ENCODE measurements at places on chromosomes 4 and X.

DNA sequence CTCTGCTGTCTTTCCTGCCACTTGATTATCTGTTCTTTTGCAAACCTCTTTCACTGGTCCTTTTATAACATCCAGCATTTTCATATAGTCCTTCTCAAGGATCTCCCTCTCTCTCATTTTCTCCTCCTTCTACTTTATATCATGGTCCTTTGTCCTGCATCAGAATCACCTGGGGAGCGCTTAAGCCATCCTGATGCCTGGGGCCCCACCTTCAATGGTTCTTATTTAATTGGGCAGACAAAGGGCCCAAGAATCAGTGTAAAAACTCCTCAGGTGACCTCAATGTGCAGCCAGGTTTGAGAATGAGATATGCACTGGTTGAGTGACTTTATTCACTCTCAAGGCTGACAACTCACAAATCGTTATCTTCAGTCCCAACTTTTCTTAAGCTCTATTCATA, 283.9 kb downstream of the UNC5C start:
- no peak for DNase-seq

GRCh38 chr4:94533405-94534223, 81.9 kb downstream of the PDLIM5 start:
- no peak for DNase-seq

GRCh38 chr4:18138076-18138665, 116.6 kb upstream of the LCORL start:
- DNase-seq: no peak

GRCh38 chr4:19748519-19749479, 502.9 kb upstream of the SLIT2 start:
- DNase-seq: peak; percentile 62

GRCh38 chr4:8365951-8366350, 74.6 kb downstream of the ACOX3 start:
- no peak for DNase-seq

DNA sequence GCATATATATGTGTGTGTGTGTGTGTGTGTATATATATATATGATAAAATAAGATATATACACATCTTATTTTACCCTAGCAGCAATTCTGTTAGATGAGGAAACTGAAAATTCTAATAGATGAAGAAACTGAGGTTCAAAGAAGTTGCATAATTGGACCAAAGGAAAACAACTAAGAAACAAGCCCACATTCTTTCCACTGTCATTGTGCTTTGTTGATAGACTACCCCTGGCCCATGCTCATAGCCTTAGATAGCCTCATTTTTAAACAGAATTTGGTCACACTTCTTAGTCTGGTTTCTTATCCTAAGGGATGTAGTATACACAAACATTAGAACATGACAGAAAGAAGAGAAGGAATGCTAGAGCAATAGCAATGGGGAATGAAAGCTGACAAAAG, 138.8 kb downstream of the NDST3 start:
- DNase-seq: no peak

DNA sequence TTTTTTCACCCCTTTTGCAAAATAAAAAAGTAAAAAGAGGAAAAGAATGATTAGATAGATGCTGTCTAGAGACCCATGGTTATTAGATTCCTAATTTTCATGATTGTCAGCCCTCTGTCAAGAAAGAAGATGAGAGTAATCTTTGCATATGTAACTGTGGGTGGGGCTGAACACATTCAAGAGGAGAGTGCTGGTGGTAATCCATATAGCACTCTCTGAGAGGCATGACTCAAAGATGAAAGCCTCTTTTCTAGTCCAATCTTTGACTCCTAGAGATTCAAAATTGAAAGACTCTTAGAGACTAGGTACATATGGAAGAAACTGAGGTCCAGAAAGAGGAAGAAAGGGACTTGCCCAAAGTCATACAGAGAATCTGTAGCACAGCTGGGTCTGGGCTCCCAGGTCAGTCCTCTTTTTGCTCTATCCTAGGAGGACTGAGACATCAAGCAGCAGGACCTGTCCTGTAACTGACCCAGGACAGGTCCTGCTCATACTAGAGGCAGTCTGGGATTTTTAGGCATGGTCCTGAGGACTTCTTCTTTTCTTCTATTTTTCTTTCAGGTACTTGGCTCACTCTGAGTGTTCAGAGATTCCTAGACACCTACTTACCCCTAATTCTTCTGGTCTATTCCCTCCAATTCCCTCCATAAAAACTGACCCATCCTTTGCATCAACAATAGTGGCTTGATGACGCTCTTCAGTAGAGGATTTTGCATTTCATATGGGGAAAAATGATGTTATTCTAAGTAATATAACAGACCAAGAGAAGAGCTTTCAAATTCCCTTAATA, 23.8 kb downstream of the VSIG4 start:
- DNase-seq: no peak

DNA sequence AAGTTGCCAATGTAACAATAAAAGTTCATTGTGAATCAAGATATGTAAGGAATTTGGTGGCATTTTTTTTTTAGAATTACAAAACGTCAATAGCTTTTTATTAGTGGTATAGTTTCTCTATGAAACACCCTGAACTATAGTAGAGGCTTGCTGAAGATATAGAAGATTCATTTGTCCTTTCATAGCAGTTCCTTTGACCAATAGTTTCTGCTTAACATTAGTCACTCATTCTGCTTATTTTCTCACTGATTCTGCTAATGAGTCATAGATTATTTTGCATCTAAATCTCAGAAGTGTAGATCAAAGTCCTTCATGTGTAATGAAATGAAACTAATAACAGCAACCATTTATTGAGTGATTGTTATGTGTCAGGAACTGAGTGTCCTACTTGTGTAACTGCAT, 205.0 kb upstream of the TET2 start:
- no peak for DNase-seq

DNA sequence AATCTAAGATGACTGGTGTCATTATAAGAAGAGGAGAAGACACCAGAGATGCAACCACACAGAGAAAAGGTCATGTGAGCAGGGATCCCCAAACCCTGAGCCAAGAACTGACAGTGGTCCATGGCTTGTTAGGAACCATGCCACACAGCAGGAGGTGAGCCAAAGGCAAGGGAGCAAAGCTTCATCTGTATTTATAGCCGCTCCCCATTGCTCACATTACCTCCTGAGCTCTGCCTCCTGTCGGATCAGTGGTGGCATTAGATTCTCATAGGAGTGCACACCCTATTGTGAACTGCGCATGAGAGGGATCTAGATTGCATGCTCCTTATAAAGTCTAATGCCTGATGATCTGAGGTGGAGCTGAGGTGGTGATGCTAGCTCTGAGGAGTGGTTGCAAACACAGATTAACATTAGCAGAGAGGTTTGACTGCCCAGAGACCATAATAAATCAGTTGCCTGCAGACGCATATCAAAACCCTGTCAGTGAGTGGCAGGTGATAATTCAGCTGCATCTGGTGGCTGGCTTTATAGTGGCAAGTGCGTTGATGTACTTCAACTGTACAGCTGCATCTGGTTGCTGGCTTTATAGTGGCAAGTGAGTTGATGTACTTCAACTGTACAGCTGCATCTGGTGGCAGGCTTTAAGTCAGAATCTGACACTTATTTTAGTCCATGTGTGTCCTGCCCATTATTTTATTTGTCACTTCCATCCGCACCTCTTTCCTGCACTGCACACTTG, 19.8 kb upstream of the CXCL2 start:
- no peak for DNase-seq

- no peak for DNase-seq
Observed at GRCh38 chrX:129932821-129933321, 26.9 kb downstream of the UTP14A start.

DNA sequence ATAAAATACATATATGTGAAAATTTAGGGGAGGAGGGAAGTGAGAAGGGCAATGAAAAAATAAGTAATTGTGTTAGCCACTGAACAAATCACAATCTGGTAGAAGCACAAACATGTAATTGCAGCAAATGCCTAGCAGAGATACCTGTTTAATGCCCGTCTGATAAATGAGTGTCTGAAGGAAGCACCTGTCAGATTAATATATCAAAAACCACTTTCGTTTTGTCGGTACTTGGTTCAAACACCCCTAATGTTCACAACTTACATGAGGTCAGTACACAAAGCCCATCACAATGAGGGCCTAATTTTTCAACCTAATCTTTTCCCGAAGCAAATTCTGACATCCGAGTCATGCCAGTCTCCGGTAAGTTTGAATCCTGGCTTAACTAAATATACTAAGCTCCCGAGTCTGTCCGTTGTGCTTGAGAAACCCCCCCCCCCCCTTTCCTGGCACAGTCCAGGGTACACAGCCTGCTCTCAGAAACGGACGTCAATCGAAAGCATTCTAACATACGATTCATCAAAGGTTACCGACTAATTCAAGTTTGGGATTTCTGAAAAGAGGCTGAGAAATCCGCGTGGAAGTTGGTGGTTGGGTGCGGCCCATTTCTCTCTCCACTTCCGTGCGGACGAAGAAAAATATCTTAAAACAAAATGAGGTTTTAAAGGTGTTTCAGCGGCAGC, 758 bp downstream of the SDAD1 start:
- no peak for DNase-seq

DNA sequence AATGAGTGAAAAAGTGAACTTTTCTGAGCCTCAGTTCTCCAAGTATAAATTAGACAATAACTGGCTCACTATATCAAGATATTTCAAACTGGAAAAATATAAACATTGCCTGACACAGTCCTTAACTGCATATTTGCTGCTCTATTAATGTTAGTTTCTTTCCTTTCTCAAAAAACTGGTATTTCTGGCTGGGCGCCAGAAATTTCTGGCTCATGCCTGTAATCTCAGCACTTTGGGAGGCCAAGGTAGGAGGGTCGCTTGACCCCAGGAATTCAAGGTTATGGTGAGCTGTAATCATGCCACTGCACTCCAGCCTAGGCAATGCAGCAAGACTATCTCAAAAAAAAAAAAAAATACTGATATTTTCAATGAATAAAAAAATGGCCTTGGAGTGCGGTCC, 227.0 kb downstream of the MAGEB17 start:
- no peak for DNase-seq

- DNase-seq: no peak
Observed at GRCh38 chr4:145791988-145792387, 112.0 kb downstream of the C4orf51 start.

DNA sequence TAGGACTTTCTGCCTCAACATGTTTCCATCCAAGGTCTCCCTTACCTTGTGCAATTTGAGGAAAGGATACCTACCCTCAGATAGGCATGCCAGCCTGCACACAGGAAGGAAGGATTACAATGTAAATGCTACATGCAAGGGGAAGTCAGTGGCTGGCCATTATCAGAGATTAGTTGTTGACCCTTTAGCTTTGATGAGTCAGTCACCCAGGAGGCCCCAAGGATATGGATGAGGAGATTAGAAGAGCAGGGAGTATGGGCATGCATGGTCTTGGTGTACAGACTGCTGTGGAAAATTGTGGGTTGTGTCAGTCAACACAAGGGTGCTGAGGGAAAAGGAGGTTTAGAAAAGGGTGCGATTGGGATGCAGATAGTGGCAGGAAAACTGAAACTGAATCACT, 92.0 kb downstream of the GUCY2F start:
- no peak for DNase-seq

- peak; percentile 44 for DNase-seq
Observed at GRCh38 chrX:46953137-46953527, 40.9 kb downstream of the JADE3 start.

DNA sequence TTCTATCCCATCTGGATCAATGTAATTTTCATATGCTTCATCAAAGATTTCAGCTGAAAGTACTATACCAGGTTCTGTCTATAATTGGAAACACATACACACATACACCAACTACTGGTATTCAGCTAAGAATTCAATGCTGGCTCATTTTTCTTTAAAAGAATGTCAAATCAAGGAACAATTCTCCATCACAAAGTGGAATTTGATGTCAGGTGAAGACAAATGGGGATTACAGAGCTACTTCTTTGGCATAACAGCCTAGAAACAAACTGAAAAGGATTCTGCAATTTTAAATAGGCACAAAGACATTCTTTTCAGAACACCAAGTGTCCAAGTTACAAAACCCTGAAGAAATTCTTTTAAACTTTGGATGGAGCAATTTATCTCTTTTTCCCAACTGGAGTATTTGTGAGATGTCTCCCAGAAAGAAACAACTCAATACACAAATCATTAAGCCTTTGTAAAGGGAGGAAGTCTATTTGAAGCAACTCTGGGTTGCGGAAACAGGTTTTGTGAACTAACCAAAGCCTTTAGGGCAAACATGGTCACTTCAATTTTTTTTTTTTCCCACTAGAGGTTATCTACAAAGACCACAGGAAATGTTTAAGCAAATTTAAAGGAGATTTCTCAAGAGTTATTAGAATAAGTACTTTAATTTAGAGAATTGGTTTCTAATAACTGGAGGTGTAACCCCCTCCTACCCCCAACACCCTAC, 1.9 kb upstream of the FAM9C start:
- DNase-seq: no peak

- DNase-seq: no peak
Observed at GRCh38 chr4:89221167-89221867, 86.3 kb downstream of the GPRIN3 start.

- no peak for DNase-seq
Observed at GRCh38 chrX:124415115-124415800, 68.9 kb downstream of the SH2D1A start.

DNA sequence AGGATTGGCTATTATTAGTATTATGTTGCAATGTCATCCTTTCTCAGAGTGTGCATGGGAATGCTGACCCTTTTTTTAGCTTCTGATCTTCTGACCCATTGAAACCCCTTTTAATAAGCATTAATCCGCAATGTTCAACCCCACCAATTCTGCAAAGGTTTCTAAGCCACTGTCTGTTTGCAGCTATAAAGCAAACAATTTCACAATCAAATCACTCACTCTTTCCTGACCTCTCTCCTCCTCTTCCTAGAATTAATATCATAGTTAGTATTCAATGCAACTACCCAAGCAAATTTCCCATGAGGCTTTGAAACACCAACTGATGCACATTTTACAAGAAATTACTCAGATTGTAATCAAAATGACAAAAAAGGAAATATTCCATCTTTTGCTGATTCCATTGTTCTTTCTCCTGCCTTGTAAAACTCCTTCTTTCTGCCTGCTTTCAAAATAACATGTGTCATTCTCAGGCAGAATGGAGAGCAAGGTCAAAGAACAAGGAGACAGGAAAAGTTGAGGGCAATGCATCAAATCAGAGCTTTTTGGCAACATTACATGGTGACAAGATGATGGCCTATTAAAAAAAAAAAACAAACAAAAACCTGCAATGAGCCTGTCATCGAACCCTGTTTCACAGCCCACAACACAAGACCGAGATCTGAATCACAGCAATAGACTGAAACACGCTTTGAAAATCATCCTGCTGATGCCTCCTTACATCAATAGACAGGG, 253.2 kb upstream of the AR start:
- no peak for DNase-seq

DNA sequence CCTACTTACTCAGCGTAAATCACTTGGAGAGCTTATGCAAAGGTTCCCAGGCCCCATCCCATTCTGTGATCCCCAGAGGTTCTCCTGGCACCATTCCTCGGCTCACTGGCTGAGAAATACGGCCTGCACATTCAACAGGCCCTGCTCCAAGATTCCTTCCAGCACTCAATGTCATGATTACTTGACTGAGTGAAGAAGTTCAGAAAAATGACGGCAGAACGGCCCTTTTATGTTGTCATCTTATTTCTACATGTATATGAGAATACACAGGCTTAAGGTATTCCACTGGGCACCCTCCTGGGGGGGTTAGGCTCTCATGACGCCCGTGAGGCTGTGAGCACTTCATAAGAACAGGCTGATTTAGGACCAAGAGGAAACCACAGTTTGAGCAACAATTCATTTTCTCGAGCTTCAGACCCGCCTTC, 190.6 kb downstream of the NSUN7 start:
- no peak for DNase-seq

GRCh38 chrX:66050140-66050569, 10.3 kb upstream of the VSIG4 start:
- DNase-seq: no peak

All from astrocyte of the spinal cord (primary cell).